GM12891 (cell line): ENCODE measurements at places on chromosomes 2 and 18.

- no peak for DNase-seq
Observed at GRCh38 chr2:11647834-11648600, 22.0 kb downstream of the NTSR2 start.

- DNase-seq, result no peak
Observed at GRCh38 chr18:1011349-1011748, 106.7 kb downstream of the ADCYAP1 start.

DNA sequence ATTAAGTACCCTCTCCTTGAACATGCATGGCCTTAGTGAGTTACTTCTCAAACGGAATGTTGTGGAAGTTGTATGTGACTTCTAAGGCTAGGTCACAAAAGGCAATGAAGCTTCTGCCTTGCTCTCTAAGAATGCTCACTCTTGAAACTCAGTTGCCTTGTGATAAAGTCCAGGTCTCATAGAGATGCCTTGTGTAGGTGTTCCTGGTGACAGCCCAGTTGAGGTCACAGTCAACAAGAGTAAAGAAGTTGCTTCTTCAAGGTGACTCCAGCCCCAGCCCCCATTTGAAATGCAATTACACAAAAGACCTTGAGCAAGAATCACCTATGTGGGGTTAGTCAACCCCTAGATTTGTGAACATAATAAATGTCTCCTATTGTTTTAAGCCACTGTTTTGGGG is 35.6 kb downstream of the PTPN2 start:
- DNase-seq, result no peak

DNA sequence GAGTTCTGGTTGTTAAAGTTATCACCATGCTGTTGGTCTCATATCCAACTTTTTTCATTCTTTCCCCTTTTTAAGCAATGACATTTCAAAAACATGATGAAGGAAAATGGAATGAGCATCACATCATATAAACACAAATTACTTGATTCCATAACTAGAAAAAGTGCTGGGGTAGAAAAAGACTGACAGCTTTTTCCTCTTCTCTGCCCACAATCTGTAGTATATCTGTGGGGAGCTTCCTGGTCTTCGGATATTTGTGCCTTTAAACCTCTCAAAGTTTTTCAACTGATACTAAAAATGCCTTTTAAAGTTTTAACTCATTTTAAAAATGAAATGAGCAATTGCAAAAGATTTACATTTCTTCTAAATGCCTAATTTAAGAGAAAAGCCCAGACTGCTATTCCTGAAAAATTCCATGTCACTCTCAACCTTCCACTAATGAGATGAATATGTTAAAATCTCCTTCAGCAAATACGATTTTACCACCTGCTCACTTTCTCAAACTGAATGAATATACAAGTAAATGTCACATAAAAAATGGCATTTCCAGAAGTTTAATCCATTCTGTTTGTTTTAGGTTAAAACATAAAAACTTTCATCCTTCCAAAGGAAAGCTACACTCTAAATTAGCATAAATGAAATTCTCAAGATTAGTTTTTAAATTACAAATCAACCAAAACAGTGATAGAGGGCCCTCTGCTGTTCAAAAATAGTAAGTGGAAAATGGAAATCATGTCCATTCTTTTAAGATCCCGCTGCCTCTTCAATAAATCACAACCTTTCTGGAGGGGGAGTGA is 2.1 kb downstream of the DNAH7 start:
- no peak for DNase-seq

- DNase-seq, result no peak
Observed at GRCh38 chr18:73879766-73880165, 267.9 kb downstream of the FBXO15 start.

- no peak for DNase-seq
Observed at GRCh38 chr2:42927334-42928160, 135.2 kb upstream of the HAAO start.

DNA sequence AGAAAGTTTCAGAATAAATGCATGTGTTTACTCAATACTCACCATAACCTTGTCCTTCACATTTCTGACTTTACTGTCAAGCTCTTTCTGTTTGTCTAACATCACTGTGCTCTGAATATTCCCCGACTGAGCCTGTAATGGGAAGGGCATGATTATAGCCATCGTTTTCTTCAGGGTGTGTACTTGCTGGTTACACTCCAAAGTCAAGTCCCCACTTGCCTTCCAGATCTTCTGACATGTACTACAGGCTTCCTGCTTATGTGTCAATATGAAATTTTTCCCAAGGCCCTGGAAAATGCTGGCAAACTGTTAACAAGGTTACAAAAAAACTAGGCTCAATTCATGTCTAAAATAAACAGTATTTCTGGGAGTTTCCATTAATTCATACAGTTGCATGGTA is 12.9 kb downstream of the STAT1 start:
- no peak for DNase-seq

DNA sequence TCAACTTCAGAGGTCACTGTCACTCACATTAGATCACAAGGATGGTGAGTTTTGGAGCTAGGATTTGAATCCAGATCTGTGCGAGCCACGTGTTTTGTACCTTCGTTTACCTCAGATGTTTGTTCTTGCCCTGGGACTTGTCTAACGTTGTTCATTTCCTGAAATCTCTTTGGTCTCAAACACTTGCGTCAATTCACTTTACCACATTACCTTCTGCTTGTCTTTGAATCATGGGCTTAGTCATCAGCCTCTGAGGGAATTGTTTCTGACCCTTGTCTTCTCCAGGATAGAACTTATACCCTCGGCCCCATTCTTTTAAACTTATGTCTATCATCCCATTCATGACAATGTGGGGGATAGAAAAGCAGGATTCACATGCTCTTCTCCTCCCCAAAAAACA is 282.7 kb downstream of the DCDC2C start:
- no peak for DNase-seq

- no peak for DNase-seq
Observed at GRCh38 chr2:105371810-105372209, 27.0 kb downstream of the FHL2 start.

GRCh38 chr2:201414099-201415023 is 36.9 kb downstream of the TRAK2 start:
- DNase-seq, result no peak

GRCh38 chr2:232061265-232061664 is 99.8 kb downstream of the DIS3L2 start:
- no peak for DNase-seq

GRCh38 chr18:73479477-73479876 is 611.7 kb upstream of the NETO1 start:
- DNase-seq, result no peak

DNA sequence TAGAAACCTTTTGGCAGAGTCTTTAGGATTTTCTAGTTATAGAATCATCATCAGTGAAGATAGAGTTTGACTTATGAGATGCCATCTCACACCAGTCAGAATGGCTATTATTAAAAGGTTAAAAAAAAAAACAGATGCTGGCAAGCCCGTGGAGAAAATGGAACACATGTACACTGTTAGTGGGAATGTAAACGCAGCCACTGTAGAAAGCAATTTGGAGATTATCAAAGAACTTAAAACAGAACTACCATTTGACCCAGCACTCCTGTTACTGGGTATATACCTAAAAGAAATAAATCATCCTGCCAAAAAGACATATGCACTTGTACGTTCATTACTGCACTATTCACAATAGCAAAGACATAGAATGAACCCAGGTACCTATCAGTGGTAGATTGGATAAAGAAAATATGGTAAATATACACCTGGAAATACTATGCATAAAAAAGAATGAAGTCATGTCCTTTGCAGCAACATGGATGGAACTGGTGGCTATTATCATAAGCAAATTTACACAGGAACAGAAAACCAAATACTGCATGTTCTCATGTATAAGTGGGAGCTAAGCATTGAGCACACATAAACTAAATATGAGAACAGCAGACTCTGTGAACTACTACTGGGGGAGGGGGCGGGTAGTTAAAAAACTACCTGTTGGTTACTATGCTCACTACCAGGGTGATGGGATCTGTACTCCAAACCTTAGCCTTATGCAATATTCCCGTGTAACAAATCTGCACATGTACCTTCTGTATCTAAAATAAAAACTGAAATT is 279.0 kb downstream of the KIAA1328 start:
- DNase-seq, result no peak

GRCh38 chr2:222399038-222399783 is 25.1 kb upstream of the SGPP2 start:
- no peak for DNase-seq

DNA sequence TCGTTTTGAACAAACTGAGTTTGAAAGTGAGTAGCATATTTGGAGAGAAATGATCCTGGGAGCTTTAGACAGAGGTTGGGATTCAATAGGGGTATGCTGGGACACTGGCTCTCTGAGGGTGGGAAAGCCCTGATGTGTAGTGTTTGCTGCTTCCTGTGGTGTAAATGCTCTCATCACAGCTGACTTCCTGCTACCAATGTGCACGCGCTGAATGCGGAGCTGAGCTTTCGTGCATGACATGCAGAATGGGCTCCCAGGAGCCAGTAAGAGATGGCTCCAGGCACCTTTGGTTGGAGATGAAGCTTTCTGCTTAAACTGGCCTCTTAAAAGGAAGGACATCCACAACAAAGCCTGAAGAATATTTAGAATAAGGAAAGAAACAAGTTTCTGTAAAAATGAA is 224.1 kb upstream of the CCDC150 start:
- DNase-seq, result no peak

DNA sequence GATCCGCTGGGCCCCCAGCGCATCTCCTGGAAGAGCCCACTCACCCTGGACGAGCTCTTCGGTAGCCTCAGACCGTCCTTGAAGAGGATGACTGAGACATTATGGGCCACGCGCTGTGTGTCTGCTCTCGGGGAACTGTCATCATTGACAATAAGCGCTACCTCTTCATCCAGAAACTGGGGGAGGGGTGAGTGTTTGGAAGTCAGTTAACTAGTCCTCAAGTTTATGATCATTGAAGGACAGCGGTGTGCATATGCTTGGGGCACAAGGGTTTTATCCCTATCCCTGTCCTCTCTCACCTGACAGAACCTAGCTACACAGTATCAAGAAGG is 586 bp downstream of the STK16 start:
- DNase-seq, result no peak

DNA sequence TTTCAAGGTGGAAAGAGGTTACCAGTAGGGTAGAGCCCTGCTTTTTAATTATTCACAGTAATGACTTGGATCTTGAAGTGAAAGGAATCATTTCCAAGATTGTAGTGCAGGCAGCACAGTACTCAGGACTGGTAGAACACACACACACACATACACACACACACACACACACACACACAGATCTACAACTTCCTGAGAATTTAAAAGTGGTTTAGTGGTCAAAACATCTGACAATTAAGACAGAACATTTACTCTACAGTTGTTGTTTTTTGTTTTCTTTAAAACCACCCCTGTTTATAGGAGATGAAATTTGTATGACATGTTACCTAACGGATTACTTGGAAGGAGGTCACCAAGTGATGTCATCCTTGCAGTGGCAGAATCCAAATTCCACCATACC is 146.7 kb upstream of the VRK2 start:
- DNase-seq, result no peak
